ENCODE measurements at places on chromosomes 5 and 9. TPM values are rescaled to one million over a fixed set of nuclear protein-coding genes. Genes with fewer than 3 reads are reported as not detected.

LCN9 gene
- not detected for total RNA-seq

SPATA31A3 gene
- not detected for total RNA-seq

DMRT2 gene
- not detected for total RNA-seq

AFAP1L1 gene
- total RNA-seq = 22.4 TPM
